ENCODE measurements at places on chromosomes 16 and 17.

DNA sequence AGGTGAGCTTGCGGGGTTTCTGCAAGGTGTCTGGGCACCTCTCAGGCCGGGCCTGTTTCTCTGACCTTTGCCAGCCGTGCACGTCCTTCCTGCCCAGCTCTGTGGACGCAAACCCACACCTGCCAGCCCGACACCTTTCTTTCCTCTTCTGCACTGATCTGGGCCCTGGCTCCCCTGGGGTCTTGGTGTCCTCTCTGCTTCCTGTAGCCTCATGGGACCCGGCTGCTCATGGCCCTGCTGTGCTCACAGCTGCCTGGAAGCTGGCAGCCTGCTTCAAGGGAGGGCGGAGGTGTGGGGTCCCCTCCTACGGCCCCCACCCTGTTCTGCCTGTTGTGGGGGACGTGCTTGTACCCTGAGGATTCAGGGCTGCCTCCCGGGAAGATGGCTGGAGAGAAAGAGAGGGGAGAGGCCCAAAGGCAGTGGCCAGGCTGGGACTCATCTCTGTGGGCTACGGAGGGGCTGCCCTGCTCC, 342.4 kb downstream of the SEC14L1 start:
- no peak for DNase-seq

DNA sequence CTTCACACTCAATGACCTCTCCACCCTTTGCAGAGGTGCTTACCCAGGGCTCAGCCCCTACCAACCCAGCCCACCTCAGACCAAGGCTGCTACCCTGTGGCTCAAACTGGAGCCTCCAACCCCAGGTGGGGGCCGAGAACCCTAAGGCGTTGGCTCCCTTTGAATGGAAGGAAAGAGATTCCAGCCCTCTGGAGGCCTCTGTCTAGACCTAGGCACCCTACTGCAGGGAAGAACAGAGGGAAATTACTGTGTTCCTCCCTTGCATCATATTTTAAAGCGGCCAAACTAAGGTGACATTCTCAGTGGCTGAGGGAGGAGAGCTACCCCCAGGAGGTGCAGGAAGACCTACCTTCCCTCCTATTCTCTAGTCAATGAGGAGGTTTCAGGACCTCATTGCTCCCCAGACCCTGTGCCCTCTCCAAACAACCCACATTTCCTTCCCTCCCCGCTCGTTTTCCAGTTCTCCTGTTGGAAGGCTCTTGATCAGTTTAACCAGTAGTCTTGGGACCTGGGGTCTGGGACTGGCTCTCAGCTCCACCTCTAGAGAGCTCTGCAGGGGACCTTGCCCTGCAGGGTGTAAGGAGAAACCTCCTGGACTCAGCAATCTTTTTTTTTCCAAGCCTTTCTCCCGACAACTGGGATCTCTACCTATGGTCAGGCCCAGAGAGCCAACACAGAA, 5.5 kb upstream of the HOXB8 start:
- no peak for DNase-seq

- no peak for DNase-seq
These were observed 53.9 kb upstream of the TMC5 start for GRCh38 chr16:19363740-19364139.

DNA sequence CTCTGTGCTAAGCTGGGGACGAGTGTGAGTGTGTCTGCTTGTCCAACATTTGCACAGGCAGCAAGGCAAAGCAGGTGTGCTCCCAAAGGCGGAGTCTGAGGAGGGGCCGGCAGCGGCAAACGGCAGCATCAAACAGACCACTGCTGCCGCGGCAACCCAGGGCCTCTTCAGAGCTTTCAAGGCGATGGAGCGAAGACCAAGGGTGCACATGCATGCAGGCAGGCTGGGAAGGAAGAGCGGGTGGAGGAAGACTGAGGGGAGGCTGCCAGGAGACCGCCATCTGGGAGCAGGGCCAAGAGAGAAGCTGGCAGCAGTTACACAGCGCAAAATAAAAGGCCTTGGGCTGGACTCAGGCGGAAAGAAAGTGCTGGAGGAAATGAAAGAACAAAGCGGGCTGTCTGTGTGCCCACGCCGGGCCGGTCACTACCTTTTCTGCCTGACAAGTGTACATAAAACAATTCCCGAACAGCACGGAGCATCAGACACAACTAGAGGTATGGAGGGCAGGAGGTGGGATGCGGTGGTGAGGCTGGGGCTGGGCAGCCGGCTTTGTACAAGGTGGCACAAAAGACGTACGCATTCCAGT, 8.5 kb downstream of the TIMM22 start:
- peak; percentile 45 for DNase-seq

GRCh38 chr17:76268991-76269981, 4.1 kb downstream of the UBALD2 start:
- no peak for DNase-seq
